ENCODE measurements at places on chromosomes 6 and 20.
A peak's percentile ranks its signal among the peaks of the same experiment; 100 is the strongest.

DNA sequence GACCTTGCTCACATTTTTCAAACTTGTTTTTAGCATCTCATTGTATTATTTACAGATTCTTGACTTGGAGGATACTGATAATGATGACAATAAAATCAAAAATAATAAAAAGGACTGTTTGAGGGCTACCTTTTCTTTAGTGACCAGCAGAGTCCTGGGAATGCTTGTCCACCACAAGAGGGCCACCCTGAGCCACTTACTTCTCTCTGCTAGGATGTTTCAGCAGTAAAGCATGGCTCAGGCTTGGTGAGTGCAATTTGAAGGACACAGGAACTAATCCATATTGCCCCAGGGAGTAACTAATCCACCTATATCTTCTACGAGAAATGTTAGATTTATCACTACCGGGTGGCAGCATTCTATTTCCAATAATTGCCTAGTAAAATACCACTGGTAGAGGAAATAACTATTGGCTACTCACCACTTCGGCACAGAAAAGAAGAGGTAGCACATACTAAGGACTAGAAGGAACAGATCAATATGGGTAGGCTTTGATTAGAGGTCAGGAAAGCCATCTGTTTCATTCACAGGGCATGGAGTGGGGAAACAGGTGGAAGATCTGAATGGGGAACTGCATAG is 5.8 kb upstream of the KIAA0408 start:
- no peak for DNase-seq

- DNase-seq = no peak
Measured at GRCh38 chr20:62752181-62752670, 43.6 kb downstream of the NTSR1 start.

DNA sequence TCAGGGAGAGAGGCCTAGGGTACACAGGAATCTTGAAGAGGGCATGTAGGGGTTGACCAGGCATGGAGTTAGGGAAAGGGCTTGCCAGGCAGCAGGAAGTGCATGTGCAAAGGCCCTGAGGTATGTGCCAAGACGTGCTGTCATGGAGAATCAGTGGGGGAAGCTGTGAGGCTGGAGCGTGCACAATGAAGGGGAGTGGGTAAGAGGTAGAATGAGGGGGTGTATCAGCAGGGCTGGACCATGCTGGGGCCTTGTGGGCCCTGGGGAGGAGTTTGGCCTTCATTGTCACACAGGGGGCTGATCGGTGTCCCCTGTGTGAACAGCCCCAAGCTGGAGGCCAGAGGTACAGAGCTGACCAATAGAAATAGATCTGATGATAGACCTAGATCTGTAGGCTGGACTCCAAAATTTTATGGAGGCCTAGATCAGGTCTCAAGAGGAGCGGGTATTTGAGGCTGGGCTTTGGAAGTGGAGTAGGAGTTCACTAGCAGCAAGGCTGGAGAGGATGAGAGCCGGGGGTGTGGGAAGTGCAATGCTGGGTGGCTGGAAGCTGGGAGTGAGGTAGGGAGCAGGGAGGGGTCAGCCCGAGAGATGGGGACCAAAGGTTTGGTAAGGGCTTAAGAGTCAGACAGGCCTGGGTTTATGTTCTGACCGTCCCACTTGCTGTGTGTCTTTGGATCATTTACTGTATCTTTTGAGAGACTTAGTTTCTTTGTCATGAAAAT is 3.0 kb downstream of the SRC start:
- no peak for DNase-seq

- DNase-seq = no peak
Measured at GRCh38 chr6:3473773-3474172, 16.9 kb upstream of the SLC22A23 start.

DNA sequence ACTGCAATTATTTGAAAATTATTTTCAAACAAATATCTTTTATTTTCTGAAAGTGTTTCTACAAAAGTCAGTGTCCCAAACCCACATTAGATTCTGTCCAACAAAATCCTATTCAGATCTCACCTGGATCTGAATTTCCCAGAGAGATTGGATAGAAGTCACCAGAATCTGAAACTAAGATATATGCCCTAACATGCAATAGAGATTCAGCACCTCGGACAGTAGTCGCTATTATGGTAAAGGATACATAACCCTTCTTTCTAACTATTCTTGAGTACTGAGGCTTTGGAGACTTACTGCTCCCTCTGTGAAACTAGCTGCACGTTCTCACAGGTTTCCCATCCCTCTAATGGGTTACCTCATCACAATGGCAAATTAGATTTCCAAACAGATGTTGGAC is 151.4 kb downstream of the ID4 start:
- peak; percentile 2 for DNase-seq

GRCh38 chr6:154292855-154293519 is 63.6 kb downstream of the IPCEF1 start:
- no peak for DNase-seq

- no peak for DNase-seq
Measured at GRCh38 chr6:13487122-13488014, at the start of gene GFOD1. GFOD1 (minus strand) TSS chr6:13487600; CDS start chr6:13486890, 710 bp downstream.

- no peak for DNase-seq
Measured at GRCh38 chr20:4366076-4366475, 350.7 kb upstream of the RNF24 start.
